Frontal cortex (tissue), 4 donors: ENCODE measurements at places on chromosomes 12 and 14. TPM values are rescaled to one million over a fixed set of nuclear protein-coding genes. Genes with fewer than 3 reads are reported as not detected.

Gene SERPINA9
- total RNA-seq = not detected

Gene CAPZA3
- not detected for total RNA-seq

Gene RPL10L
- not detected for total RNA-seq

Gene AICDA
- total RNA-seq = not detected

Gene ISM2
- total RNA-seq = 1.2 TPM

Gene KRT6A
- not detected for total RNA-seq

Gene DRAM1
- 0.82 TPM for total RNA-seq

Gene POTEM
- total RNA-seq = not detected

Gene OR6C2
- total RNA-seq = not detected

Gene TEX52
- total RNA-seq = not detected

Gene DNAJC22
- under 0.01 TPM for total RNA-seq

Gene CDKL1
- total RNA-seq = 10.2 TPM

Gene PLA2G1B
- total RNA-seq = not detected

GRCh38 chr14:95359994-95360826 lies 40.5 kb upstream of the CLMN start:
- DNase-seq = peak; percentile 54

DNA sequence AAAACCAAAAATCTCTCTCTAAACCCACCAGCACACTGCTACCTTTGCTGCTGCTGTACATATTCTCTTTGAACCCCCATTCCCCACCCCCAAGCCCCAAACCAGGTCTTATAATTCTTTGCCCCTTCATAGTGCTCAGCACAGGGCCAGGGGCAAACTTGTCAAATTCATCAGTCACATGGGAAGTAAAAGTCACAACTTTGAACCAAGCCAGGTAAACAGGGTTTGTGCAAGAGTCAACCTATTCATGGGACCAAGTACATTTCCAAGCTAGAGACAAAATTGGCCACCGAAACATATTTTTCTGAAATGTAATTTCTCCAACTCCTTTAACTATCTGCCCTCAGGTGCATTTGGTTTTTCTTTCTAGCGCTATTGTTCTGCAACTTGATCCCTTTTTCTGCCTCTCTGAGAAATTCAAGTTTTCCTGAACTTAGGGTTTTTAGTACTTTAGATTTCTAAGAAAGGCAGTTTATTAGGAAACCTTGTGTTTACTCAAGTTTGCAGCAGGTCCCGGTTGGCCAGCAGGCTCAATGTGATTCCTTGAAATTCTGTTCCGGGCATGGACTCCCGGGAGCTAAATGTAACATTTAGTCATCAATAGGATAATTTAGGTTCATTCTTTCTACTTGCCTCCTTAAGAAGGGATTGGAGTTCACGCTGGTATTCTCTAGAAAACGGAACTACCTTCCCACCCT lies 230.5 kb downstream of the EFCAB11 start:
- DNase-seq = no peak

DNA sequence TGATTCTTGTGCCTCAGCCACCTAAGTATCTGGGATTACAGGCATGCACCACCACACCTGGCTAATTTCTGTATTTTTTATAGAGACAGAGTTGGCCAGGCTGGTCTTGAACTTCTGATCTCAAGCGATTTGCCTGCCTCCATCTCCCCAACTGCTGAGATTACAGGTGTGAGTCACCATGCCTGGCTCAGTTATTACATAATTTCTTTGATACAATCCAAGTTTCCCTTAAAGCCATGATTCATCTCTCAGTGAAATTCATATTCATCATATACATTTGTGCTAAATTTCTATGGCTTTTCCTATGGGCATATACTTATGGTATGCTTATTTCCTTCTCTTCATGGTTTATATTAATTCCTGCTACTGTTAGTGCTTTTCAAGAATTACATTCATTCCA lies 29.1 kb upstream of the PZP start:
- DNase-seq = no peak

GRCh38 chr12:40693207-40693821 lies 1.1 kb downstream of the CNTN1 start:
- peak; percentile 29 for DNase-seq

DNA sequence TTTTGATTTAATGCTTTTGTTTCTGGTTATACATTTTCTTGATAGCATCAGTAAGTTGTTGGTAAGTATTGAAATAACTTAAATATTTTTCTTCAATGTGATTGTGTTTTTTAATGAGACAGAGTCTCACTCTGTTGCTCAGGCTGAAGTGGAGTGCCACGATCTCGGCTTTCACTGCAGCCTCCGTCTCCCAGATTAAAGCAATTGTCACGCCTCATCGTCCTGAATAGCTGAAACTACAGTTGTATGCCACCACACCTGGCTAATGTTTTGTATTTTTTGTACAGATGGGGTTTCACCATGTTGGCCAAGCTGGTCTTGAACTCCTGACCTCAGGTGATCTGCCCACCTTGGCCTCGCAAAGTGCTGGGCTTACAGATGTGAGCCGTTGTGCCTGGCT lies 78.8 kb downstream of the FGD4 start:
- DNase-seq = no peak

DNA sequence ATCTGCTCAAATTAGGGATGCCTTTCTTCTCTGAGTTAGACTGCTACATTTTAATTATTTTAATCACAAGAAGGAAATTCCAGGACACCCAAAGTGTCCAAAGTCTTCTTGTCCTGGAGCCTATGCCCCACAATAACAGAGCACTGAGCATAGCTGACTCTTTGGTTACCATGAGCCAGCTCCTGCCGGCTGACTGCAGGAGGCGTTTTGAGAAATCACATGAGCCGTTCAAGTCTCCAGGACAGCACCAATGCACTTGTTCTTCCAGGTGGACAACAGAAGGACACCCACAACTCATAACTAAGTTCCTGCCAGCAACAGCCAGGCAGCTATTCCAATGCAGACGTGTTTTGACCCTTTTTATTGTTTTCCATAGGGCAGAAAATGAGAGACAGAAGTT lies 46.0 kb upstream of the SRSF5 start:
- DNase-seq = no peak

DNA sequence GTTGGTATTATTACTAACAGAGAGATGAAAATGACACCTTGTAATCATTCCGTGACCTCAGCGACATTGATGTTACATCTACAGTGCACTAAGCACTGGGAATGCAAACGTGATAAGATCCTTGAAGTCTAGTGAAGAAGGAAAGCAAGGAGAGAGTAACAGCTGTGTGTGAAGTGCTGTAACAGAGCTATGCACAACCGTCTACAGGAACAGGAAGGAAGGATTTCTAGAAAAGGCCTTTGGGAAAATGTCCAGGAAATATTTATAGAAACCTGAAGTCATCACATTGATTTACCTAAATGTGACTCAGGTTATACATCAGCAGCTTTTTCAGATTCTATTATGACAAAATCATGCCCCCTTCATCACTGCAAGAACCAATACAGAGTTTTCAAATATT lies 304.2 kb upstream of the AMIGO2 start:
- no peak for DNase-seq

GRCh38 chr14:71163842-71164629 lies 256.8 kb downstream of the PCNX1 start:
- no peak for DNase-seq

GRCh38 chr12:69438539-69438938 lies 31.6 kb upstream of the FRS2 start:
- no peak for DNase-seq

GRCh38 chr12:48366131-48366530 lies 15.4 kb upstream of the ZNF641 start:
- DNase-seq = no peak

- no peak for DNase-seq
Measured at GRCh38 chr12:53677016-53677799, 1.3 kb upstream of the ATP5MC2 start.

GRCh38 chr14:49362916-49363315 lies 223.3 kb downstream of the RPS29 start:
- DNase-seq = no peak

DNA sequence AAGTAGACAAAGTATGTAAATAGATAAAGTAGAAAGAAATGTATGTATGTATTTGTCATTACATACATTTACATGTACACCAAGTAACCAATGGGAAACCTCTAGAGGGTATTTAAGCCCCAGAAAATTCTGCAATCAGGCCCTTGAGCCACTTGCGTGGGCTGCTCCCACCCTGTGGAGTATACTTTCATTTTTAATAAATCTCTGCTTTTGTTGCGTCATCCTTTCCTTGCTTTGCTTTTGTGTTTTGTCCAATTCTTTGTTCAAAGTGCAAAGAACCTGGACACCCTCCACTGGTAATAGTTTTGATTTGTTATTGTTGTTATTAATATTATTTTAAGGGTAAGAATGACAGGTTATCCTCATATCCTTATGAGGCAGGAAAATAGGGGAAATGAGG lies 21.8 kb downstream of the CAPS2 start:
- DNase-seq = no peak

- DNase-seq = no peak
Measured at GRCh38 chr14:105209646-105210045, 28.5 kb upstream of the NUDT14 start.

- DNase-seq = no peak
Measured at GRCh38 chr12:69002969-69003368, 70.0 kb upstream of the CPM start.

DNA sequence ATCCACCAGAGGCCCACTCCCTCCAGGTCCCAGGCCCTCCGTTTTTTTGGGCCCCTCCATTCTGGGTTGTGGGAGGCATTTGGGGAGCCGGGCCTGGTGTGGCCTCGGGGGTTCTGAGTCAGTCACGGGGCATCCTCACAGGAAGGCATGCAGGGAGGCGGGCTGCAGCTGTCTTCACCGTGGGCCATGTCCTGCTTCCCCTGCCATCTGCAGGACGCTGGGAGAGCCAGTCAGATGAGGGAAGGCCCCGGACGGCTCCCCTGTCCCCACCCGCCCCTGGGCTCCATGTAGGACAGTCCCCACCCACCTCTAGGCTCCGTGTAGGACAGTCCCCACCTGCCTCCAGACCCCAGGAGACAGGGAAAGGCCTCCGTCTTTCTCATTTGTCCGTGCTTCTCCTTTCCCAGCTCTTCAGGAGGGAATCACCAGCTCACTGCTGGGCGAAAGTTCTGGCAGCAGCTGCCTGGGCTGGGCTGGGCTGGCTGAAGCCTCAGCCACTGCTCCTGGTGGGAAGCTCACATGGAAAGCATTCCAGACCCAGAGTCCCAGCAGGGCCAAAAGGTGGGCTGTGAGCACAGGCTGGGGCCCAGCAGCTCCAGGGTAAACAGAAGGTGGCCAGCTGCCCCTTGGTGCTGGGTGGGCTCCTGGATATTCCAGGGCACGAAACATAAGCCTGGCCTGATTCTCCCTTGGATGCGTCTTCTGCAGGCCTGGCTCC lies 217.8 kb downstream of the KIF26A start:
- DNase-seq = no peak

DNA sequence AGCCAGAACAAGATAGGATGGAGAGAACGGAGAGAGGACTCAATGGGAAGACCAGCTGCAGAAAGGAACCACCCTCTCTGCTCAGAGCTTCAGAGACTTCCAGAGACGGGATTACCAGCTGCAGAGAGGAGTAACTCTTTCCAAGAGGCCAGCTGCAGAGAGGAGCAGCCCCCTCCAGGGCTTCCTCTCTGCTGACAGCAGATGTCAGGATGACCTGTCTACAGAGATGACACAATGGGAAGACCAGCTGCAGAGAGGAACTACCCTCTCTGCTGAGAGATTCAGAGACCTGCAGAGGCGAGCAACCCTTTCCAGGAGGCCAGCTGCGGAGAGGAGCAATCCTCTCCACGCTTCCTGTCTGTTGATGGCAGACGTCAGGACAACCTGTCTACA lies 61.8 kb downstream of the KLRG1 start:
- no peak for DNase-seq
